ENCODE measurements at places on chromosomes 1 and 21.

- no peak for DNase-seq
Observed at GRCh38 chr1:46806196-46807020, 7.6 kb downstream of the CYP4B1 start.

GRCh38 chr1:207009182-207009850 is 23.2 kb downstream of the C1orf116 start:
- DNase-seq = no peak

DNA sequence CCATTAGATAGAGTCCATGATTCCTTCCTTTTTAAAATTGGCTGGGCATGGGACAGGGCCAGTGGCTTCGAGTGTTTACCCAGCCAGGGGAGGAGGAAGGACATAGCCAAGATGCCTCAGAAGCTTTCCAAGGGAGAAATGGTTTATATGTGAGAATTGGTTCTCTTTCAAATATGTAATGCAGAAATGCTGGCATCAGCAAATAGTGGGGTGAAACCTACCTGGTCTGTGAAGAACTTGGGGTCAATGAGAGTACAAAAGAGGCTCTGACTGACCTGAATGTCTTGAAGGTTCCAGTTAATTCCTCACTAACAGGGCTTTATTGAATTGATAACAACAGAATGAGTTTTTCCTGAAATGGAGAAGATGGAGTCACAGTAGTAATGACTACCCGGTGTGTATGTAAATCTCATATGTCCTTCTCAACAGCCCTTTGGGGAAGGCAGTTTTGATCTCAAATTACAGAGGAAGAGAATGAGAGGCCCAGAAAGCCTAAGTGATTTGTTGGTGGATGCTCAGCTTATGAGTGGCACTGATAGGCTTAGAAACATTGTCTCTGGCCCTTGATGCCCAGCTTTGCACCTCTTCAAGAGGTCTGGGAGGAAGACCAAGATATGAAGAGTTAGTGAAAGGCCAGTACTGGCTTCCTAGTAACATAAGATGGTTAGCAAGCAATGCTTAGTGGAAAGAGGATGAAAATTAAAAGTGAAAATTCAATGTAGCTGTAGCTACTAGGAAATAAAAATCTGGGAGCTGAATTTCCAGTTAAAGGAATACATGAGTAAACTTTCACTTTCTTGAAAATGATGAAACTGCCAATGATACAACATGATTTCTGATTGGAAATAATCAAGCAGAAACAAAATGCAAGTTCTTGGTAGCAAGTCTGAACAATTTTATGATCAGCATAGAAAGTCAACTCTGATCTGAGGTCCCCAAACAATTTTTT is 2.7 kb downstream of the ATF3 start:
- DNase-seq = no peak

DNA sequence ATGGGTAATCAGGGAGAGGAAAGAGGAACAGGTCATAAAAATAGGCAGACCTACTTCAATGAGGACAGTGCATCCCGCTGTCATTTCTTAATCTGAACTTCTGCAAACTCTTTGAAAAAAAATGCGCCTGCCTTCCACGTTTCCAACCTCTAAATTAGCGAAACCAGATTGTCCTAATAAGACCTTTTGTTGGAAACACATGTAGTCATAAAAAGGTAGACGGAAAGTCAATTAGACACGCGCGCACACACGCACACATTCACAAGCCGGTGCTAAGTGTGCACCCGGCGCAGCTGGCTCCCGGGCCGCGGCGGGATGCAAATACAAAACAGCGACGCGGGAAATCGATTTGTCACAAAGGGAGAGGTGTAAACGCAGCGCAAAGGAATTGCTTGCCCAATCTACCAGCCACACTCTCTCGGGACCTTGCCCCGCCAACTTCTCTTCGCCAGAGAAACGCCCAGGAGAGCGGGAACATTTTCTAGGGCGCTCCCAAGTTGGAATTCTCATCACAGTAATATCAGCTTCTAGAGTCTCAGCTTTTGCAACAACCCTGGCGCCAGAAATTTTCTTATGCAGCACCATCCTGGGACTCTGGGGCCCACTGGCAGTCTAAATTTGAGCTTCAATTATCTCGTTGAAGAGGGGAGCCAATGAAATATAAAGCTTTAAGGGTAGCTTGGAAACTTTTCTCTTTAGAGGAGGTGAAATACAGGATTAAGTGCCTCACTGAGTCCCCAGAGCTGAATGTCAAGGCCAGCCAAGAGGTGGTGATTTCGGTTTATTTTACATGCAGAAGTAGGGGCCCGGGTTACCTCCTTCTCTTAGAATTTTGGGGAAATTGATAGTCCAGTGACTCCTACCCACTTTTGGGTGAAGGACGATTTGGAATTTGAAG is 4.5 kb downstream of the PRRX1 start:
- no peak for DNase-seq

DNA sequence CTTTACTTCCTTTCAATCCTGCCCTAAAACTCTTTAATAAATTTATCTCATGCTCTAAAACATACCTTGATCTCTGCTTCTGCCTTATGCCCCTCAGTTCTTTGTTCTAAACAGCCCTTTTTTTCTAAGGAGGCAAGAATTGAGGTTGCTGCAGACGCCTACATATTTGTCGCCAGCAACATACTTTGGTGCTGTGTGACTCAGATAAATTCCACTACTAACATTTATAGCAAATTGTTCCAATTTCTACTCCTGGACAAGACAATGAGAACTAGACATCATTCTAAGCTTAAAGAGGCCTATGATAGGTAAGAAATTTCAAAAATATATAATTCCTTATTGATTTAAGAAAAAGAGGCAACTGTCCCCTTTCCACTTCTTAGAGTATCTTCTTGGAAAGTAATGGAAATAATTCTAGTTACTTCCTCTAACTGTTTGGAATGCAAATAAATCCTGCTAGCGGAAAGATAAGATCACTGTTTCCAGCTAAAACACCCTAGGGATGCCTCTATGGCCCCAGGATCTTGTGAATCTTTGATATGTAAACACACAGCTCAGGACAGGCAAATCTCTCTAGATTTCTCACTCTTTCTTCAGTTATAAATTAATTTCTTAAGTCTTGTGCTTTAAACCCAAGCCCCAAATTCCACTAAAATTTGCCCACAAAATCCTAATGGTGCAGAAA is 869.1 kb downstream of the KCNT2 start:
- no peak for DNase-seq

DNA sequence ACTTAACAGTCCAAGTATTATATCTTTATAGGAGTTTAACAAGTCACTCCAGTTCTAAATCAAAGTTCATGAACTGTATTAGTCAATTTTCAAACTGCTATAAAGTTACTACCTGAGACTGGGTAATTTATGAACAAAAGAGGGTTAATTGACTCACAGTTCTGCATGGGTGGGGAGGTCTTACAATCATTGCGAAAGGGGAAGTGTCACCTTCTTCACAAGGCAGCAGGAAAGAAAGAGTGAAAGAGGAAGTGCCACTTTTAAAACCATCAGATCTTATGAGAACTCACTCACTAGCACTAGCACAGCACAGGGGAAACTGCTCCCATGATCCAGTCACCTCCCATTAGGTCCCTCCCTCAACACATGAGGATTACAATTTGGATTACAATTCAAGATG is 70.0 kb downstream of the CLCA4 start:
- no peak for DNase-seq

DNA sequence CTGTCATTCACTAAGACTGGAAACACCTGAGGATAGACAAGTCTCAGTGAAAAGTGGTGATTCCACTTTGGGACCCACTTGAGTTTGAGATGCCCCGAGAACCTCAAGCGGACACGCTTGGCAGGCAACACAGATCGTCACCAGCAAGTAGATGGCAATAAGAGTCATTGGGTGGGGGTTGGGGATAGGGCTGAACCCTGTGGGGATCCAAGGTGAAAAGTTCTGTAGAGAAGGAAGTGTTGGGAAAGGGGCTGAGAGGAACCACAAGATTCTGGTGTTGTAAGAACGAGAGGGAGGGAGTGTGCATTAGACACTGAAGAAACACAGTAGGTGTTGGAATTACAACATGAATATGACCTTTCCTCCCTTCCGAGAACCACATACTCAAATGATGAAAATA is 45.4 kb upstream of the TDRD10 start:
- no peak for DNase-seq

- DNase-seq = no peak
Observed at GRCh38 chr1:47679301-47679791, 241.5 kb downstream of the FOXD2 start.
